Fibroblast of skin of abdomen (primary cell): ENCODE measurements at places on chromosomes 16 and 17.

- no peak for DNase-seq
Observed at GRCh38 chr17:74126179-74126900, 77.1 kb upstream of the RPL38 start.

DNA sequence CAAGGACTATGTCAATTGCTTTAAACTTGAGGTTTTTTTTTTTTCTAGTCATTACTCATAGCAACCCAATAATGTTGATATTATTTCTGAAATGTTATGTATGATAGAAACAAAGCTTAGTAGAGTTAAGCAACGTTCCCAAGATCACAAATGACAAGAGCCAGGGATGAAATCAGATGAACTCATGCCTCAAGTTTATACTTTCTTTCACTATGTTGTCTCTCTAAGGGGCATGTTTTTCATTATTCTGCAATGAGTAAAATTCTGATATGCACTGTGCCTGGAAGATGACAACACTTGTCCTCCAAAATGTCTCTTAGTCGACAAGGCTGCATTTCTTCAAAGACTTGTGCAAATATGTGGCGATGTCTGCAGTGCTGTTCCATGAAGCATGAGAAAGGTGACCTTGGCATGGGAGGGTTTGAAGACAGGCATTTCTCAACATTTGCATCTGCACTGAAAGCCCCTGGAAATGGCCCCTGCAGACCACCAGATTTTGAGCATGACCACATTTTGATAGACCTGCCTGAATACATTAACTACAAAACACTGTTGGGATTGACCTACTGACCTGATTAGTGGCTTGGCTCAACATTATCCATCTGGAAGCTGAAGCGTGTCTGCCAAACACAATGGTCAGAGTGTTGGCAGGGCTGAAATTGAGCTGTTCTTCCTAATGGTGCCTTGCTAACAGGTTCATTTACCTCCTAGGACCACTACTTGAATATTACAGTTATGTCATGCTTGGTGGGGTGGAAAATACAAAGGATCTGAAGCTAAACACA lies 1027.5 kb downstream of the CDH11 start:
- DNase-seq, result peak; percentile 46

DNA sequence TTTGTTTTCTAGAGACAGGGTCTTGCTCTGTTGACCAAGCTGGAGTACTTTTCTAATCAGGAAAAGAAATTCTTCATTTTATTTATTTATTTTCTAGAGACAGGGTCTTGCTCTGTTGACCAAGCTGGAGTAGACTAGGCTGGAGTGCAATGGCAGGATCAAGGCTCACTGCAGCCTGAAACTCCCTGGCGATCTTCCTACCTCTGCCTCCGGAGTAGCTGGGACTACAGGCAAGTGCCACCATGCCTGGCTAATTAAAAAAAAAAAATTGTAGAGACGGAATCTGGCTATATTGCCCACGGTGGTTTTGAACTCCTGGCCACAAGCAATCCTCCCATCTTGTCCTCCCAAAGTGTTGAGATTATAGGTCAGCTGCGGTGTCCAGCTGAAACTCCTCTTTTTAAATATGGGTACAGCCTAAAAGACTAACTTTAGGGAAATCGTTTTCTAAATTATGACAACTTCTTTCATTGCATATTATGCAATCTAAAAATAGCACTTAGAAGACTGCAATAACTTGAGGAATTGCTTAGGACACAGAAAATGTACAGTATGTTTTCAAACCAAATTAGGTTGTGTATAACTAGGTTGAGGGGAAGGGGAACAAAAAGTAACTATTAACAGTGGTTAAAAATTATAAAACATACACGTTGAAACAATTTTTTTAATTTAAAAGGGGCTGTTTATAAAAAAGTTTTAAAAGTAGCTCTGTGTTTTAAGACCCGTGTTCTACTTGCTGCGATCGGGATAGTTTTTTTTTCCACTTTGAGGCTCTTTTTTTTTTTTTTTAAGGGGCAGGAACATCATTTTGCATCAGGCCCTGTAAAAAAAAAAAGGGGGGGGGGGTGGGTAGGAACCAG lies 4.7 kb downstream of the PRAC1 start:
- no peak for DNase-seq

GRCh38 chr17:76050538-76051467 lies 21.5 kb downstream of the SRP68 start:
- DNase-seq, result no peak

DNA sequence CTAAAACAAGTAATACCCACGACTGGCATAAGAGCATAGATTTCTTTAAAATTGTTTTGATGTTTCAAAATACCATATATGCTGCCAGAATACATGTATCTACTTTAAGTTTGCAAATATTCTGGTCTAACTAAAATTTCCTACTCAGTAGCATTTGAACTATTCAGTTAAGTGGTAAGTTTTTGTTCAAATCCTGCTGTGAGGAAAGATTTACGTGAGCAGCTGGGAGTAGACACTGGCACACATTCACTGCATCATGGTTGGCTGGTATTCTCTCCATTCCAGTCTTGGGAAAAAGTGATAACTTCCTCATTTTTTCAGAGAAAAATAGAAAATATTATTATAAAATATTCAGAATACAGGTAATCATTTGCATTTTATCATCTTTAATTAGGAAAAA lies 133.6 kb downstream of the SKAP1 start:
- no peak for DNase-seq
